Prostate gland (tissue), 2 donors: ENCODE measurements at places on chromosomes 1 and 21. TPM values are rescaled to one million over a fixed set of nuclear protein-coding genes. Genes with fewer than 3 reads are reported as not detected.
A peak's percentile ranks its signal among the peaks of the same experiment; 100 is the strongest.

DNA sequence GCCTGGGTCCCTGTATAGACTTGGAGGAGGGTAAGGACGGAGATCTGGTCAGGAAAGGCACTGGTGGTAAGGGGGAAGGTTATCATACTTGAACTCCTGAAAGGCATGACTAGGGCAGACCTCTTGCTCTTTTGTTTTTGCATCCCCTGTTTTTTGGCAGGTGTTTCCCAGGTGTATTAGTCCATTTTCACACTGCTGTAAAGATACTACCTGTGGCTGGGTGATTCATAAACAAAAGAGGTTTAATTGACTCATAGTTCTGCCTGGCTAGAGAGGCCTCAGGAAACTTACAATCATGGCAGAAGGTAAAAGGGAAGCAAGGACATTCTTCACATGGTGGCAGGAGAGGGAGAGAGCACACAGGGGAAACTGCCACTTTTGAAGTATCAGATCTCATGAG, 57.2 kb upstream of the APOBEC4 start:
- H3K4me3 ChIP-seq, result no peak overlapping the region
- no peaks in the 10 kb centered on the region for H3K4me1 ChIP-seq
- no peaks in the 10 kb centered on the region for H3K27me3 ChIP-seq
- no peak overlapping the region for H3K27ac ChIP-seq
- no peak for DNase-seq

- peaks cover 6% of the 10 kb centered on the region for H3K36me3 ChIP-seq
- H3K4me3 ChIP-seq, result no peak overlapping the region
- H3K27me3 ChIP-seq, result no peaks in the 10 kb centered on the region
- no peak for DNase-seq
Measured at GRCh38 chr1:160216301-160216700, 11.1 kb downstream of the PEA15 start.

- peaks cover 22% of the 10 kb centered on the region for H3K4me1 ChIP-seq
- H3K27me3 ChIP-seq, result no peaks in the 10 kb centered on the region
- peak overlapping the region; percentile 91 for H3K27ac ChIP-seq
- H3K4me3 ChIP-seq, result peak overlapping the region; percentile 66
- peaks cover 7% of the 10 kb centered on the region for H3K36me3 ChIP-seq
Measured at GRCh38 chr1:43366601-43367025, 1.2 kb downstream of the ELOVL1 start.

The FCRL2 gene
- total RNA-seq, result not detected

The AMY2A gene
- total RNA-seq, result not detected

DNA sequence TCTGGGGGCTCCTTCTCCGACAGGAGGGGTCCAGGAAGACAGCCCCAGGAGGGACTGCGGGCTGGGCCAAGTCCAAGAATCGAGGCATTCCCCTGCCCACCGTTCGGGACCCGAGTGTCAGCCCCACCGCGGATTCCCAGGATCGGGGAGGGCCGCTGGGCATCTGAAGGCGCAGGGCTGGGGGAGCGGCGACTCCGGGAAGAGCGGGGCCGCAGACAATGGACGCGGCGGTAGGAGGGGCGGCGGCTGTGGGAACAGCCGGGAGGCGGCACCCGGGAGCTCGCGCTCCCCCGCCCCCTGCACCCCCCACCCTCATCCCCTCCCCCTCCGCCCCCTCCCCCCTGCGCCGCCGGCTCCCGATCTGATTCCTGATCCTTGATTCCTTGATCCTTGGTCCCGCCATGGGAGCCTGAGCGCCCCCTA, at the start of gene VANGL2:
Gene VANGL2 (plus strand): TSS at position 342 of the 423 bp plus-strand sequence. CDS start 15,274 bp downstream, outside the sequence.
- H3K4me1 ChIP-seq, result peaks cover 3% of the 10 kb centered on the region
- no peaks in the 10 kb centered on the region for H3K27me3 ChIP-seq
- peak; percentile 73 for DNase-seq
- peak within 1 kb of the TSS; percentile 81 for H3K27ac ChIP-seq
- no peaks in the 10 kb centered on the region for H3K36me3 ChIP-seq
- peak within 1 kb of the TSS; percentile 91 for H3K4me3 ChIP-seq

DNA sequence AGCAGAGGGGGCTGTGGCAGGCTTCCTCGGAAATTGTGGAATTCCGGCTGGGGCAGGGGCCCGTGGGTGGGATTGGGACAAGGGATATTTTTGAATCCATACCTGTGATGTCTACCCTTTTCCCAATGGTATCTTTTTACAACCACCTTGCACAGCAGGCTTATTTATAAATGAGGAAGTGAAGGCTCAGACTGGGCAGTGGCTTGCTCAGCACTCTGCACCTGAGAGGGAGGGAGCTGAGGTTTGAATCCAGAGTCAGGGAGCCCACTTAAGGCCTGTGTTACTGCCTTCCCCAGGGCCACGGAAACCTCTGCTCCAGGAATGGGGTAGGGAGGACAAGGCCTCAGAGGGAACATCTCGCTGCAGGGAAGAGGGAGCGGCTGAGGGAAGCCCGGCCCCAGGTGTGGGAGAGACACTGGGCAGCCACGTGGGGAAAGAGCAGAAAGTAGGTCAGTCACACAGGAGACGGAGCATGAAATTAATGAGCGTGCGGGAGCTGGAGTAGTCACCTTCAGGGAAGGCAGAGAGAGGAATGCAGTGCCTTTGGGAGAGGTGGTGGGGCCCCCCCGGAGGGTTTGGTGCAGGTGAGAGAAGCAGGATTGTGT, 35.4 kb upstream of the SCMH1 start:
- no peaks in the 10 kb centered on the region for H3K4me1 ChIP-seq
- H3K4me3 ChIP-seq, result no peak overlapping the region
- no peak for DNase-seq
- H3K27ac ChIP-seq, result no peak overlapping the region

GRCh38 chr1:241638909-241639622, 1.1 kb downstream of the CHML start:
- H3K4me1 ChIP-seq, result no peaks in the 10 kb centered on the region
- H3K27me3 ChIP-seq, result no peaks in the 10 kb centered on the region
- H3K4me3 ChIP-seq, result peak overlapping the region; percentile 87
- H3K27ac ChIP-seq, result peak overlapping the region; percentile 66
- no peak for DNase-seq
- no peaks in the 10 kb centered on the region for H3K36me3 ChIP-seq

GRCh38 chr1:86387916-86388627, 8.1 kb downstream of the ODF2L start:
- H3K27ac ChIP-seq, result no peak overlapping the region
- H3K4me1 ChIP-seq, result no peaks in the 10 kb centered on the region
- no peaks in the 10 kb centered on the region for H3K27me3 ChIP-seq
- no peak overlapping the region for H3K4me3 ChIP-seq

GRCh38 chr1:221774054-221774842, 32.4 kb upstream of the DUSP10 start:
- no peaks in the 10 kb centered on the region for H3K27me3 ChIP-seq
- DNase-seq, result peak; percentile 29
- H3K36me3 ChIP-seq, result no peaks in the 10 kb centered on the region
- H3K27ac ChIP-seq, result peak overlapping the region; percentile 26
- no peaks in the 10 kb centered on the region for H3K4me1 ChIP-seq

DNA sequence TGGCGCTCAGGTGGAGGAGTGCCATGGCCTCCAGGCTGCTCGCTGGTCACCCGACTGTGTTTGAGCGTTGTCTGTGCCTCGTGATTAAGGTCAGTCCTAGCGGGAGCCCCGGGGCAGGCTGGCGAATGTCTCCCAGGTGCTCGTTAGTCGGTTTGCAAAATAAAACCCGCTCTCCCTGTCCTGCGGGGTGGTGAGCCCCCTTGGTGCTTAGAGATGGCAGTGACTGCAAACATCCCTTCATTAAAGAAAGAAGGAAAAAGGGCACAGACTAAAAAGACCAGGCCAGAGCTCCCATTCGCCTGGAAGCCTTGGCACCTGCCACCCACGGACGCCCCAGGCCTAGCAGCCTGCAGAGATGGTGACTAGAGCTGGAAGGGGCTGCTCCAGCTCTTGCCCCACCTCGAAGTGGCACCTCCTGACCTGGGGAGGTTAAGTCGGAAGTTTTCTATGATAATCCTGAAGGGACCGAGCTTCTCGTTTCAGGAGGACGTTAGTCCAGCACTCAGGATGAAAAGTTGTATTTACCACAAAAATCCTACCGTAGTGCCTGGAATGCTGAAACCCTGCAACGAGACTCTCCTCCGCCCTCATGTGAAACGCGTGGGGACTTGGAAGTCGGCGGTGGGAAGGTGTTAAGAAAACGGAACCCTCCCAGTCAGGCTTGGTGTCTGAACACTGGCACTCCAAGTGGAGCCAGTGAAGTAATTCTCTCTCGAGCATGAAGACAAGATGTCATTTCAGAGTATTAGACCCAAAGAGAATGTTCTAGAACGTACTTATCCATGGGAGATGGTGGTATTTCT, 24.6 kb downstream of the RIPK4 start:
- no peaks in the 10 kb centered on the region for H3K4me1 ChIP-seq
- H3K27me3 ChIP-seq, result no peaks in the 10 kb centered on the region
- H3K4me3 ChIP-seq, result no peak overlapping the region

The LAD1 gene
- 12.8 TPM for total RNA-seq

DNA sequence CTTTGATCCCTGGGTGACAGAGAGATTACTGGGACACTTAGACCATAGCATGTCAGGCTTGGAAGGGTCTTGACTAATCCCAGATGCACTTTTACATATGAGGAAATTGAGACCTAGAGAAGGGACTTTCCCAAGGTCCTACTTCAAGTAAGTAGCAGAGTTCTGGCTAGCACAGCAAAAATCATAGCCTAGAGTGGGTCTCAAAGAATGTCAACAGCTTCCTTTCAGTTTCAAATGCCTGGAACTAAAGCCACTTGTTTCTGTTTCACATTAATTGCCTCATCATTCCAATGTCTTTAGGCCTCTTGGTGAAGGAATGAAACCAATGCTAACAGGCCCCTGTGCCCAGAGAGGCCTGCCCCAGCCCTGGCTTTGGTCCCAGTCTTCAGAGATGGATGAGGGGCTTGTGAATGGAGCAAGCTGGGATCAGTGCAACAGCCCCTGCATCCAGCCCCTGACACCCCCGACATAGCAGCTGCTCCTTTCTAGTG, 26.6 kb downstream of the ATF3 start:
- no peak overlapping the region for H3K27ac ChIP-seq
- no peaks in the 10 kb centered on the region for H3K36me3 ChIP-seq
- no peak for DNase-seq

DNA sequence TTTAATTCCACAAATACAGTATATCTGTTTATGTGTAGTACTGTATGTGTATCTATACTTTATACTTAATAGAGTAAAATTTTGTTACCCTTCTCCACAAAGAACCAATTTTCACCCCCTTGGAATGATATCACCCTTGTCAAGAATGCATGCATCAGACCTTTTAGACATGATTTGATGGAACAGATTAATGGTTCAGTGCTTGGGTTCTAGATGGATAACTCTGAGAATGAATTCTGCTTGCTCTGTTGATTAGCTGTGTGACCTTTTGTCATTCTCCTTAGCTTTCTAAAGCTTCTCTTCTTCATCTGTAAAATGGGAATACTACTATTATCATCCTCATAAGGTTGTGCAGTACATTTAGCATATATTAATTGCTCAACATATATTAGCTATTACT, 105.1 kb downstream of the NEK7 start:
- H3K4me3 ChIP-seq, result no peak overlapping the region
- DNase-seq, result no peak
- H3K27ac ChIP-seq, result no peak overlapping the region
- H3K27me3 ChIP-seq, result no peaks in the 10 kb centered on the region
- no peaks in the 10 kb centered on the region for H3K4me1 ChIP-seq

The ABCB10 gene
- total RNA-seq, result 11.0 TPM

The C1orf185 gene
- total RNA-seq, result not detected

DNA sequence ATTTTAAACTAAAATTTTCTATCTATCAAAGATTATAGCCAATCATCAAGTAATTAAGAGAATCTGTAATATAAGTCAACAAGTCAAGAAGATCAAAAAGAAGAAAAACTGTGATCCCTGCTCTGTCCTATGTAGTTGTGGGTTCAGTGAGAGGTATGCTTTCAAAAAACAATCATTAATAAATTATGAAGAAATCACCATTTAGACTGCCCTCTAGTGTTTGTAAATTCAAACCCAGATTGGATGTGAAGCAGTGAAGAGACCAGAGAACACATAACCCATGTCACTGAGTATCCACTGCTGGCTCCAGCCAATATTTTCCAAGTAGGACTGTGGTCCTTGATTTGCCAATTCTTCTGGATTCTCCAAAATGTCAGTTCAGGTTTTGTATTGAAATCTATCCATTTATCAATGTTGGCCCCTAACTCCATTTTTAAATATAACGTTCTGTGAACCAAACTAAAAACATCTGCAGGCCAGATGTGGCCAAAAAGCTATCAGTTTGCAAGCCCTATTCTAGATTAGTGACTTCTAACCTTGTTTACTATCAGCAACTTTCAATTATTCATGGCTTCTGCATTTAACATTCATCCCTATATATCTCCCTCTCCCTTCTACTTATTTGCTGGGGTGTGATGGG, 467.5 kb upstream of the CXADR start:
- no peak overlapping the region for H3K4me3 ChIP-seq
- no peaks in the 10 kb centered on the region for H3K27me3 ChIP-seq
- no peaks in the 10 kb centered on the region for H3K36me3 ChIP-seq
- no peaks in the 10 kb centered on the region for H3K4me1 ChIP-seq
- no peak for DNase-seq
- no peak overlapping the region for H3K27ac ChIP-seq

The SERPINC1 gene
- total RNA-seq, result not detected

DNA sequence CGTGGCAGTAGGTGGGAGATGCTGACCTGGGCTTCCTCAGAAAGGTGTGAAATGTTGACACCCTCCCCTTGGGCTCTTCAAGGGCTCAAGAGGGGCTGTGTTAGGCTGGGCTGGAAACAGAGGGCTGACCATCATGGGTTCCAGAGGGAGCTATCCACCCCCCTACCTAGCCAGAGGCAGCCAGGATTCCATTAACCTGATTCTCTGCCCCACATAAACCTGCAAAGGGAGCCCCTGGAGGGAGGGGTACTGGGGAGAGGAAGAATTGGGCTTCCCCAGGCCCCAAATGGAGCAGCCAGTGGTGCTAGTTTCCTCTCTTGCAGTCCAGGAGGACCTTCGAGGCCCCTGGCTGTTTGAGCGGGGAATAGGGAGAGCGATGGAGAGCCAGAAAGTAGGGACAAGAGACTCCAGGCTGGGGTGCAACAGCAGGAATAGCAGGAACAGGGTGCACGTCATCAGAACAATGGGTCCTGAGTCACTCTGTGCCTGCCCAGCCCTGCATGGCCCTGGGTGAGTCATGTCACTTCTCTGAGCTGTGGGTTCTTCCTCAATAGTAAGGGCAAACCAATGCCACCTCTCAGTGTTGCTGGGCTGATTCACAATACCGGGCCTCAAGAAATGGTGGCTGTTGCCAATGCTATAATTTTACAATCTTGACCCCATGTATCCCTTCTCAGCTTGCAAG, 121.2 kb downstream of the EPHB2 start:
- H3K4me3 ChIP-seq, result no peak overlapping the region
- no peaks in the 10 kb centered on the region for H3K27me3 ChIP-seq
- H3K27ac ChIP-seq, result no peak overlapping the region
- no peaks in the 10 kb centered on the region for H3K36me3 ChIP-seq
- no peak for DNase-seq
- H3K4me1 ChIP-seq, result peaks cover 4% of the 10 kb centered on the region

DNA sequence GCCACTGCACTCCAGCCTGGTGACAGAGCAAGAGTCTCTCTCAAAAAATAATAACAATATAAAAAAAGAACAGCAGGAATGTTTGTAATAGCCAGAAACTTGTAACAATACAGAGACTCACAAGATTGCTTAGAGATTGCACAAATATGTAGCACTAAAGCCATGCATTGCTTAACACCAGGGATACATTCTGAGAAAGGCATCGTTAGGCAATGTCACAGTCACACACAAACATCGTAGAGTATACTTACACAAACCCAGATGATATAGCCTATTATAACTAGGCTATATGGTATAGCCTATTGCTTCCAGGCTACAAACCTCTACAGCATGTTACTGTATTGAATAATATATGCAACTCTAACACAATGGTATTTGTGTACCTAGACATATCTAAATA, 45.3 kb downstream of the GPATCH2 start:
- H3K36me3 ChIP-seq, result no peaks in the 10 kb centered on the region
- H3K27ac ChIP-seq, result no peak overlapping the region
- no peak overlapping the region for H3K4me3 ChIP-seq
- no peaks in the 10 kb centered on the region for H3K27me3 ChIP-seq
- no peaks in the 10 kb centered on the region for H3K4me1 ChIP-seq
